HuH-7.5 (cell line): ENCODE measurements at places on chromosomes 7 and 10.

DNA sequence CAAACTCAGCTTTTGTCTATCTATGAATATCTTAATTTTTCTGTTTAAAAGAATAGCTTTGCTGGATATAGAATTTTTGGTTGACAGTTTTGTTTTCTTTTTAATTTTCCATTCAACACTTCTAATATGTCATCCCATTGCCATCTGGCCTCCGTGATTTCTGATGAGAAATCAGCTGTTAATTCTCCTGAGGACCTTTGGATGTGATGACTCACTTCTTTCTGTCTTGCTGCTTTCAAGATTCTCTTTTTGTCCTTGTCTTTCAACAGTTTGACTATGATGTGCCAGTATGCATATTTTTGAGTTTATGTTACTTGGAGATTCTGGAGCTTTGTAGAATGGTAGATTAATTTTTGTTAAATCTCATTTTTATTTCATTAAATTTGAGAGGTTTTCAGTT is 38.4 kb downstream of the ZNF518A start:
- DNase-seq = no peak

DNA sequence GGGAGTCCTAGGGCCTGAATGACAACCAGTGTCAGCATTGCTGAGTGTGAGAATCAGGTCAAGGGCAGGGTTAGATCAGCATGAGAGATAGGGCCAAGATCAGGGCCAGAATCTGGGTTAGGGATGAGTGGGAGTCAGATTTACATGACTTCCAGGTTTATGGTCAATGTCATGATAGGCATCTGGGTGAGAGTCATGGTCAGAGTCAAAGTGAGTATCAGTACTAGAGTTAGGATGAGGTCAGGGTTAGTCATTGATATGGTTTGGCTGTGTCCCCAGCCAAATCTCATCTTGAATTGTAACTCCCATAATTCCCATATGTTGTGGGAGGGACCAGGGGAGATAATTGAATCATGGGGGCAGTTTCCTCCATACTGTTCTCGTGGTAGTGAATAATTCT is 12.3 kb downstream of the MRPS24 start:
- DNase-seq = no peak

- DNase-seq = no peak
Measured at GRCh38 chr7:80264769-80265495, 130.3 kb downstream of the GNAI1 start.

GRCh38 chr10:80436446-80437098 is 17.5 kb upstream of the TSPAN14 start:
- DNase-seq = no peak

GRCh38 chr7:51013861-51014511 is 231.3 kb upstream of the GRB10 start:
- DNase-seq = no peak

- peak; percentile 81 for DNase-seq
Measured at GRCh38 chr10:91632671-91633550, at the start of gene PPP1R3C. Gene PPP1R3C (minus strand): TSS chr10:91633071. CDS start chr10:91632969, 102 bp downstream.

GRCh38 chr10:88490231-88490980 is 92.7 kb downstream of the RNLS start:
- no peak for DNase-seq

- DNase-seq = no peak
Measured at GRCh38 chr7:27245124-27245797, 2.7 kb downstream of the EVX1 start.

DNA sequence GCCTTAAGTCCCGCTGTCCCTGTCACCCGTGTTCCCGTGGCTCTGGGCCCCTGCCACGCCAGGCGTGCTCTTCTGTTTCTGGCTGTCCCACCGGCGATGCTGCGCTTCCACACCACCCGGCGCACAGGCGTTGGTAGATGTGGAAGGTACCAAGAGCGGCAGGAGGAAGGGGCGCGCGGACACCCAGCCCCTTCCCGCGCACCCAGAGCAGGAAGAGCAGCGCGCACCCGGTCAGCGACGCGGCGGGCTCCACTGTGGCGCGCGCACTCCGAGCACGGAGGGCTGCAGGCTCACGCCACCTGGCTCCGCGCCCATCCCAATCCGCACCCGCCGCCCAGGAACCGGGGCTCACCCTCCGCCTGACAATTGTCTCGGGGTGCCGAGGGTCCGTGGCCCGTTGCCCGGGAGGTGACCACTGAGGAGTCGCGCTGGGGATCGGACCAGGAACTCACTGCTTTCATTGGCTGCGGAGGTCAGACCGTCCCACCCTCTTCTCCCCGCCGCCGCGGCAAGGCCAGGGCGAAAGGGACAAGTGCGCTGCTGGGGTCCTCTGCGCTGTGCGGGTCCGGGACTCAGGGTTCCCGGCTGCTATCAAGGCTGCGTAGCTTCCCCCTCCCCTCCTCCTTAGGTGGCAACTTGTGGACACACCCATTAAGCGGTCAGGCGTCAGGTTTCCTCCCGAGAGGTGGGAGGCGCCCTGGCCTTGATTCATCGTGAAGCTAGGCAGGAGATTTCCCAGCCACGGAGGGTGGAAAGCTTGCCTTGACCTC is 121.6 kb upstream of the ZNF92 start:
- peak; percentile 81 for DNase-seq

GRCh38 chr10:102738692-102739121 is 5.0 kb upstream of the WBP1L start:
- DNase-seq = no peak

GRCh38 chr10:131162866-131163843 is 148.4 kb downstream of the TCERG1L start:
- no peak for DNase-seq

DNA sequence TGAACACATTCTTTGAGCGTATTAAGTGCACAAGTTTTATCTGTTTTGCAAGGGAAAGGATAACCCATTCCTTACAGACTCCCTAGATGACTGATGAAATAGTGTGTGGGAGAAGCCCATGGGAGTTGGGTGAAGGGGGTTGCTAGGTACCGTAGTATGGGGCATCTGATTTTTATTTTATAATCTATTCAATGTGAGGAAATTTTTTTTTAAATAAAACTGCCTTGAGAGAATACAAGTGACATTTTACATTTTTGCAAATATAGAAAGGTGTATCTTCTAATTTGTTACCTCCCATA is 1.4 kb downstream of the BTAF1 start:
- no peak for DNase-seq

DNA sequence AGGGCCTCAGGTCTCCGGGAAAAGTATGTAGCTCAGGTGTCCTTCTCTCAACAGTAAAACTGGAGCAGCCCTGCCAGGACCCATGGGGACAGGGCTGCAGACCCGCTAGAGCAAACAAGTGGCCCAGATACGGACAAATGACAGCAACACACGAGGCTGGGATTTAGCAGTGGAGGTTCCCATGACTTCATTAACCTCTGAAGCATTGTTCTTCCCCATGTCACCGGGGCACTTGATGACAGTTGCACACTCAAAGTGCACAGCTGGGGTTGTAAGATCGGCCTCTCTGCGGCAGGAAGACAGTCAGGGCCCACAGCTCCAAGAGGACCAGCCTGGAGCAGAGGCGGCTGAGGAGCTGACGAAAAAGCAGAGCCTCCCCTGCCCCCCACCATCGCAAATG is 12.5 kb upstream of the PODXL start:
- DNase-seq = no peak

GRCh38 chr7:41578700-41579099 is 124.2 kb downstream of the INHBA start:
- DNase-seq = no peak

- no peak for DNase-seq
Measured at GRCh38 chr7:125363873-125364272, 434.2 kb upstream of the POT1 start.

DNA sequence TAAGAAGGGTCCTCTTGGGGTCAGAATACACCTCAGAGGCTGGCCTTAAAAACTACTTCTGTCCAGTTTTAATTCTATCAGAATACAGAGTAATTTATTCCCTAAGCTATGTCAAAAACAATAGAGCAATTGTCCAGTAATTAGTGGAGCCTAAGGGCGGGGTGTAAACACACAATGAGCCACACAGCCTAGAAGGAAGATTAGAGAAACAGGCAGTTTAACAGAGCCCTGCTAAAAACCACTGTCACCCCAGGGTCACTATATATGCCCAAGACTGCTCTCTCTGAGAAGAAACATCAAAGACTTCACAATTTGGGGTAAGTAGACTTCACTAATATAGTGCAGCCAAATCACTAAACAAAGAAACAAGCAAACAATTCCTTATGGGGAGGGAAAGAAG is 27.2 kb upstream of the WNT2 start:
- DNase-seq = no peak

- no peak for DNase-seq
Measured at GRCh38 chr7:80581486-80582260, 56.8 kb upstream of the CD36 start.

- DNase-seq = no peak
Measured at GRCh38 chr10:104066945-104067344, 18.7 kb downstream of the COL17A1 start.

GRCh38 chr10:96267234-96267705 is 4.1 kb downstream of the BLNK start:
- no peak for DNase-seq

DNA sequence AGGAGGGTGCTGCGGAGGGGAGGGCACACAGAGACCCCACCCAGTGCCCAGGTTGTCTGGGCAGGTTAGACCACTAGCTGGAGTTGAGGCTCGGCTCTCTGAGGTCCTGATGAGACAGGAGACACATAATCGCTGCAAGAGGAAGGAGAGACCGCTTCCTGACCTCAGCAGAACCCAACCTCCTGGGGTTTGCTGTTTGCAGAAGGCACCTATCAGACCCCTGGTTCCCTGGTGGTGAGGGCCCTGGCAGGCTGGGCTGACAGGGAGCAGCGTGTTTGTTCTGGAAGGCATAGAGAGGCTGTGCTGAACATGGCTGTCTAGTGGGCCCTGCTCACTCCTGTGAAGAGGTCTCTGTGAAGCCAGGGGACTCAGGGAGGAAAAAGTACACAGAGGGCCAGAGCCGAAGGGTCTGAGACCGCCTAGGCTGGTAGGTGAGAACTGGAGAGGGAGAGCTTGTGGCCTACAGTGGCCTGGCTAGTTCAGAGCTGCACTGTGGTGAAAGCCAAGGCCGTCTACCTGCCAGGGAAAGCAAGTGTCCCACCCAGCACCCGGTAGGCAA is 39.4 kb upstream of the NPFFR1 start:
- no peak for DNase-seq

GRCh38 chr7:72223351-72223750 is 188.8 kb downstream of the CALN1 start:
- no peak for DNase-seq

- DNase-seq = peak; percentile 67
Measured at GRCh38 chr7:1101563-1102431, 13.9 kb downstream of the GPER1 start.

- no peak for DNase-seq
Measured at GRCh38 chr7:98599886-98600285, 17.2 kb upstream of the NPTX2 start.

GRCh38 chr7:44320141-44320540 is 5.3 kb downstream of the CAMK2B start:
- no peak for DNase-seq

DNA sequence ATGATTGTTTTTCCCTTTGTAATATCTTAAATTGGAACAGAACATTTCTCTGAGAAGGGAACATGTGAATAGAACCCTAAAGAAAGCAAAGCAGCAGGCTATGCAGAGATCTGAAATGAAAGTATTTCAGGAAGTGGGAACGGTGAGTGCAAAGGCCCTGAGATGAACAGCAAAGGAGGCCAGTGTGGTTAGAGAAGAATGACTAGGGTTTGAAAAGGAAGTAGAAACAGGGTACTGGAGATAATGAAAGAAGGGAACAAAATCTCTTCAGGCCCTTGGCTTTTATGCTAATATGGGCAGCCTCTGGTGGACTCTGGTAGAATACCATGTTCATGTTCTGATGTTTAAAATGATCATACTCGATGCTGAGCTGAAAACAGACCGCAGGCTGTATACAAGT is 22.2 kb downstream of the ARHGAP21 start:
- no peak for DNase-seq

- no peak for DNase-seq
Measured at GRCh38 chr7:14201353-14201752, 211.9 kb upstream of the ETV1 start.

GRCh38 chr10:124916098-124916584 is 25.8 kb upstream of the ZRANB1 start:
- DNase-seq = no peak

DNA sequence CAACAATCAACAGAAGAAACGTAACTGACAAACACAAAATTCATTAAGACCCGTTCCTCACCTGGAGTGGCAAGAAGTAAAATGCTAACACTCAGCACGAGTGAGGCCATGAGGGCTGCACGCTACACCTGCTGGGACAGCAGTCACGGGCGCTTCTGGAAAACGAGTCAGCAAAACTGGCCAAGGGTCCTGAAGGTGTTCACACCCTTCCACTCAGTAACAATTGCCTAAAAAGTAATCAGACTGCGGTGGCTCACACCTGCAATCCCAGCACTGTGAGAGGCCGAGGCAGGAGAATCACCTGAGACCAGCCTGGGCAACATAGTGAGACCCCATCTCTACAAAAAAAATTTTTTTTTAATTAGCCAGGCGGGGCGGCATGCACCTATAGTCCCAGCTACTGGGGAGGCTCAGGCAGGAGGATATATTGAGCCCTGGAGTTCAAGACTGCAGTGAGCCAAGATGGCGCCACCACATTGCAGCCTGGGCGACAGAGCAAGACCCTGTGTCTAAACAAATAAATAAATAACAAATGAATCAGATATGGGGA is 199.1 kb downstream of the MAD1L1 start:
- no peak for DNase-seq

GRCh38 chr7:135597926-135598305 is 40.2 kb downstream of the NUP205 start:
- DNase-seq = no peak

- DNase-seq = no peak
Measured at GRCh38 chr10:29553544-29554250, 81.1 kb downstream of the SVIL start.

- no peak for DNase-seq
Measured at GRCh38 chr10:70302292-70302691, 18.5 kb upstream of the NPFFR1 start.

- peak; percentile 27 for DNase-seq
Measured at GRCh38 chr10:55631071-55631654, 729.9 kb downstream of the ZWINT start.

DNA sequence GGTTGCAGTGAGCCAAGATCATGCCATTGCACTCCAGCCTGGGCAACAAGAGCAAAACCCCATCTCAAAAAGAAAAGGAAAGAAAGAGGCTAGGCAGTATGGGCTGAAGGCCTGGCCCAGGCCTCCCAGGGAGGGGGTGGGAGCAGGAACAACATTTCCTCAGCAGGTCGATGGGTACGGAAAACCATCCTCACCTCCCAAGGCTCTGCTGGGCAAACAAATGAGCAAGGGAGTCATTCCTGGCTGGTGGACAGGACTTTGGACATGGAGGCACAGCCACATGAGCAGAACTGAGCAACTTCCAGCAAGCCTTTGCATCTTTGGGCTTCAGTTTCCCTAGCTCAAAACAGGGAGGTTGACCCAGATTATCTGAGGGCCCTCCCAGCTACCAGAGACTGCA is 13.0 kb downstream of the OGDHL start:
- no peak for DNase-seq

DNA sequence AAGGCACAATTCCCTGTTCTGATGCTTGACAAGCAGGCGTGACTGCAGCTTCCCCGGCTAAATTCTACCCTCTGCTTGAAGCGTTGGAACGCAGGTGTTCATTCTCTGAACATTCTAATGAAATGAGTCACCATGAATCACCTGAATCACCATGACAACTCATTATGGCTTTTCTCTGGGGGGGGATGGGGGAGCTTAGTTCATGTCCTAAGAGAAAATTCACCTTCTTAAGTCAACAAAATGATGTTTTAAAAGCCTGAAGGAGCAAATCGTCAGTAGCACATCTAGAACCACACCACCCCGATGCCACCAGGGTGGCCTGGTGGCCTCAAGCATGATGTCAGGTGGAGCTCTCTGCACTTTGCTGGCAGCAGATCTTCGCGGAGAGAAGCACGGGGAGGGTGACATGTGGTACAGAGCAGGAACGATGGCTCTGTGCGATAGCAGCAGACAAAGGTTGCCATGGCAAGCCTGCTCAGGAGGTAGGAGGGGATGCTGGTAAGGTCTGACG is 33.7 kb downstream of the DDC start:
- DNase-seq = no peak
